ENCODE measurements at places on chromosomes 4 and X.

DNA sequence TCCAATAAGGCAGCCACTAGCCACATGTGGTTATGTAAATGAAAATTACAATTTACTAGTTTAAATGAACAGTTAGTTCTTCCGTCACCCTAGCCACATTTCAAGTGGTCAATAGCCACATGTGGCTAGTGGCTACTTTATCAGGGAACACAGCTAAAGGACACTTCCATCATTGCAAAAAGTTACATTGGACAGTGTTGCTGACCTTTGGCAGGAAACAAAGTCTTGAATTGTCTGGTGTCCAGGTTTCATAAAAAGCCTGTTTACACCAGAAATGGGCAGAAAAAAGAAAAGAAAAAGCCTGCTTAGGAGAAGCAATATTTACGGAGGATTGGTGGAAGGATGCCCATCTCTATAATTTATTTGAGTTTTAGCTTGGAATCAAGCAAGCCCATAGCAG is 38.6 kb downstream of the RWDD4 start:
- DNase-seq = no peak

- DNase-seq = no peak
These were observed 1.2 kb downstream of the TMSB4X start for GRCh38 chrX:12975991-12976558.

GRCh38 chrX:44157858-44158257 is 184.7 kb upstream of the NDP start:
- no peak for DNase-seq

- no peak for DNase-seq
These were observed 830.9 kb downstream of the TECRL start for GRCh38 chr4:63578383-63578782.

GRCh38 chr4:147513091-147513490 is 32.2 kb downstream of the EDNRA start:
- no peak for DNase-seq

DNA sequence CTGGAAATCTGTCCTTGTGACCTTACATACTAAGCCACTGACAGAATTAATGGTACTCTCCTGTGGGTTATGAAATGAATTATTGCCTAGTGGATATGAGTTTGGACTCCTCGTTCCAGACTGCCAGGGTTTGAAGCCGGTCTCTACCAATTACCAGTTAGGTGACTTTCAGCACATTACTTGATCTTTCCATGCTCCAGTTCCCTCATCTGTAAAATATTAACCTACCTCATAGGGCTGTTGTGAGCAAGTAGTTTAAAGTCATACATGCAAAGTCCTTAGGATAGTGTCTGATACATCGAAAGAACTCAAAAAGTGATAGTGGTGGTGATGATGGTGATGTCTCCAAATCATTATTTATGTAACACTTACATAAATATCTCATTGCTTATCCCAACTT is 373.5 kb upstream of the ARX start:
- no peak for DNase-seq

DNA sequence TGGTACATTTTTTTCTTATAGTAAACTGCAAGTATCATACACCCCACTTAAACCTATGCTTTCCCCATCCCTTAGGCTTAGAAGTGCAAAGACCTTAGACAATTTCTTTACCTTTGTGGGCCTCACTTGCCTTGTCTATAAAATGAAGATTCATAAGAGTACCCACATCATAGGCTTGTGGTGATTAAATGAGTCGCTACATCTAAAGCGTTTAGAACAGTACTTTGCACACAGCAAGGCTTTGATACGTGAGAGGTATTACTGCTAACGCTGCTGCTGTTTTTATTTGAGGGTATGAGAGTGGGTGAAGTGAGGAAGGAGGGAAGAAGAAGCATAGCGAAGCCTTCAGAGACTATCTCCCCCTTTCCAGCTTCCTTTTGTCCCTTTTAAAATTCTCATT is 87.8 kb upstream of the RPS6KA3 start:
- DNase-seq = no peak

- no peak for DNase-seq
These were observed 3.4 kb upstream of the USP9X start for GRCh38 chrX:41081821-41082220.

DNA sequence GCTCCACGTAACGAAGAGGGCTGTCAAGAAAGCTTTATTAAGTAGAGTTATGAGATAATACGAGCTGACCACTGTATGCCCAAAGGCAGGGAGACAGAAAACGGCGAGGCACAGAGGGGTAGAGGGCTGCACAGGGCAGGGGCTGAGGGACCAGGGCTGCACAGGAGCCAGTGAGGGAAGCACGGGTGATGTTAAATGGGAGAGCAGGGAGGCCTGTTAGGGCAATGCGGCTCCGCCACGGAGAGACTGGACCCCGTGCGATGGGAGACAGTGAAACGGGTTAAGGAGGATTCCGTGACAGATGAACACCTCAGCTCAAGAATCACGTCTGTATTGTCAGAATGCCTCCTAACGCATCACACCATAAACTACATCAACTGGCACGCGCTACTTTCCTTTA is 25.1 kb downstream of the FAT1 start:
- DNase-seq = no peak

GRCh38 chr4:26235500-26235899 is 85.3 kb upstream of the RBPJ start:
- no peak for DNase-seq

DNA sequence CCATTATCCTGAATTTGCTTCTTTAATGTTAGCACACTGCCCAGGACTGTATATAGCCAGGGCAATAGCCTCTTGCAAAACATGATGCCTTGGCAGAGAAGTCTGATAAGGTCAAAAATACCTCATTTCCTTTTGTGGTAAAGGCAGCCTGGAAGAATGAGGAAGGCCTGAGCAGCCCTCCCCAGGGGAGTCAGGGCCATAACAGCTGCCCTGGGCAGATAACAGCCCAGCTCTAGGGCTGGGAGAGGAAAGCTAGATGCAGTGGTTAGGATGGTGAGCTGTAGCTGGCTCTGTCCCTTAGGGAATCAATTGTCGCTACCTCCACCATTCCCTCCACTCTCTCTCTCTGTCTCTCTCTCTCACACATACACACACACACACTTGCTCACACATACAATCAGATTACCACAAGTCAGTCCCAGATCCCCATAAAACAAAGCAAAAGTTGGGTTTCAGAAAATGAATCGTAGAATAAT is 29.2 kb downstream of the EFHC2 start:
- no peak for DNase-seq

GRCh38 chr4:38582445-38582844 is 81.6 kb upstream of the KLF3 start:
- DNase-seq = no peak

GRCh38 chr4:111991797-111992196 is 153.5 kb upstream of the FAM241A start:
- DNase-seq = no peak

- no peak for DNase-seq
These were observed 4.2 kb upstream of the PKD2 start for GRCh38 chr4:88003261-88003660.

- no peak for DNase-seq
These were observed 9.9 kb downstream of the FGG start for GRCh38 chr4:154602404-154603020.

DNA sequence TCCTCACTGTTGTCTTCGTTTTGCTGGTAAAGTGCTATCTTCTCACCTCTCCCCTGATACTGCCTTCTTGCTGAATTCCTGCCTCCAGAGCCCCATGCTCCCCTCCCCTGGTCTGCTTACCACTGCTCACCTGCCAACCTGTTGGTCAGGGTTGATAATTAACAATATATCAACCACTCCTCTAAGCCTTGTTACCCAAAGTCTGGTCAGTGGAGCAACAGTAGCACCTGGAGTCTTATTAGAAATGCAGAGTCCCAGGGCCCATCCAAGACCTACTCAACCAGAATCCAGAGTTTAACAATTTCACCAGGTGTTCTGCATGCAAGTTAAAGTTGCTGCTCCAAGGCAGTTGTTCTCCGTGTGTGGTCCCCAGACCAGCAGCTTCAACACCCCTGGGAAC is 55.0 kb downstream of the EFNB1 start:
- DNase-seq = no peak

GRCh38 chrX:118878977-118879376 is 55.4 kb downstream of the ZCCHC12 start:
- DNase-seq = no peak

GRCh38 chr4:2360396-2360730 is 58.1 kb downstream of the ZFYVE28 start:
- DNase-seq = no peak

DNA sequence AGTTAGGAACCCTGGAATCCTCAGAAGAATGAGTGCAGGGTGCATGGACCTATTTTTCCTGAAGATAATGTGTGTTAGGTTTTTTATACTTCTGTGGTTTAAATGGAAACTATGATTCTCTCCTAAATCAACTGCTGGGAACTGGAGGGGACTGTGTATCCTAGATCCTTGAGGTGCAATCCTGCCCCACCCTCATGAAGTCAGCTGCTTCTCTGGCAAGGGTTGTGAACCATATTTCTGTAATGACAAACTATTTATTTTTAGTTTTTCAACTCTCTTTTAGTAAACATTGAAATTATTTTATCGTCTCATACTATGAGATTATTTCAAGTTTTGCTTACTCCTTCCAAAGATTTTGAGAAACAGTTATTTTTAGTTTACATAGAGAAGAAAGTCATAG is 25.8 kb upstream of the VEGFC start:
- no peak for DNase-seq

GRCh38 chrX:15151267-15152186 is 118.4 kb downstream of the ASB9 start:
- peak; percentile 44 for DNase-seq

DNA sequence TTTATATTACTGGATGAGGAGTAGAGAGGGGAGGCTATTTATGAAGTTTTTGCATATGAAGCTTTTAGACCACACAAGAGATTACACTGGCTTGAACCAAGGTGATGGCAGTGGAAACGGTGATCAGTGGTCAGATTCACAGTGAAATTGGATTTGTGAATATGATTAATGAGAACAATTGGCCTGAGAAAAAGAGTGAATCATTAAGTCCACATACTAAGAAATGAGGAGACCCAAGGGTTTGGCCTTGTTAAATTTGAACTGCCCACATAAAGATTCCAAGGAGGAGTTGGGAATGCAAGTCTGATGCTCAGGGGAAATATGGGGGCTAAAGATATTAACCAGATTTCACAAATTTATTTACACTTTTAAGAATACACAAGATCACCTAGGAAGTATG is 155.3 kb upstream of the ADGRL3 start:
- DNase-seq = no peak

DNA sequence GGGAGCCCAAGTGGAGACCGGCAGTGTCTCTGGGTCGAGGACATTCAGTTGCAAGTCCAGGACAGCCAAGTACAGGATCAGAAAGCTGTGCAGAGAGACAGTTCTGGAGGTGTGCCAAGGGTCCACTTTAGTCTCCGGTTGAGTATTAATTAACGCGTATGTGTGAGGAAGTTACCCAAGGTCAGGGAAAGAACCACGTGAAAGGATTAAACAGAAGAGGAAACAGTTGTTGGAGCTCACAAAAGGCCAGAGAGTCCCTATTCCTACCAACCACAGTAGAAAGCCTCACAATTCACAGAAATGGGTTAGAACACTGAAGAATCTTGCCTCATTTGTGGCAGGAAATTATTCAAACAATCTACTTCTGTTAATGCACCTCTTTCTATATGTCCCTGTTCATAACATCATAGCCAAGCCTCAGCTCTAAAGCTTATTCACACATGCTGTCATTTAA is 17.9 kb upstream of the NSUN7 start:
- DNase-seq = no peak

GRCh38 chr4:78553529-78554060 is 2.0 kb downstream of the ANXA3 start:
- DNase-seq = no peak

DNA sequence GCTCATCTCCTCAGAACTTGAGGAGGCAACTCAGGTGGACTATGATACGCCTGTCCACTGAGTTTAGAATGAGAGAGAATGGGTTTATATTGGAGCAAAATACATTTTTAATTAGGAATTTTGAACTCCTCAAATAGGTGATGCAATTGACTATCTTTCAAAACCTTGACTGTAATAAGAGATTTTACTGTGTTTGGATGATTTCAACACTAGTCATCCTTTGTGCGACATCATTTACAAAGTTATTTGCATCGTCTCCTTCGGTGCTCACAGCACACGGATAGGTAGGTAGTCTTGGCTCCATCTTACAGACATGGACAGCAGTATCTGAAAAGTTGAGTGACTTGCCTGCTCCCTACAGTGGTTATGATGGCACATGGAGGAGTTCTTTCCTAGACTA is 67.0 kb downstream of the AASDH start:
- DNase-seq = no peak

DNA sequence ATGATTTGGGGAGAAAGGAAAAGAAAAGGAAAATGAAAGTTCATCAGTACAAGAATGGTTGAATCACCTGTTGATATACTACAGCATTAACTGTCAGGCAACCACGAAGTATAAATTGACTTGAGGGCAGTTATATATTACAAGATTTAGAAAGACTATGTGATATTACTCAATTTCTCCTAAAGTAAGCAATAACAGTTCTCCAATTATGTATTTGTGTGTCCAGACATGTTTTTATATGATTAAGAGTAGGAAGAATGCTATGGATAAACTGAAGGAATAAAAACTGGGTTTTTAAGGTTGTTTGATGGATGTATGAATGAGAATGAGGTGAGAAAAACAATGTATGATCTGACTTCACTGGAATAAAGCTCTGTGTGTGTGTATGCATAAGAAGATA is 2234.4 kb downstream of the ARAP2 start:
- DNase-seq = no peak

DNA sequence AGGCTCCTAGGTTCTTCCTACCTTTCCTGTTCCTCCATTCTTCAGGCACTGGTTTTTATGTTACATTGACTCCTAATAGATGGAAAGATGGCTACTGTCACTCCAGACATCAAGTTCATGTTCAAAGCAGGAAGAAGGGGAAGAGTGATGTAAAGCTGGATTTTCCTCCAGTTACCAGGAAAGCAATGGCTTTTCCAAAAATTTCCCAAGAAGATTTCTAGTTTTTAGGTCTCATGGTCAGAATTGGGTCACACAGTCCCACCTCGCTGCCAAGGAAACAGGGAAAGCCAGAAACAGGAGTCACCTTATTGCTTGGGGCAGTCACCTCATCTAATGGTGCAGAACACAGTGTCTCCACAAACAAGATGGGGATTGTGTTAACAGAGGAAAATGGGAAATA is 21.5 kb downstream of the RXFP1 start:
- no peak for DNase-seq

GRCh38 chrX:42505016-42505415 is 272.9 kb downstream of the PPP1R2C start:
- no peak for DNase-seq

- DNase-seq = no peak
These were observed 10.3 kb upstream of the JCHAIN start for GRCh38 chr4:70676554-70677090.

DNA sequence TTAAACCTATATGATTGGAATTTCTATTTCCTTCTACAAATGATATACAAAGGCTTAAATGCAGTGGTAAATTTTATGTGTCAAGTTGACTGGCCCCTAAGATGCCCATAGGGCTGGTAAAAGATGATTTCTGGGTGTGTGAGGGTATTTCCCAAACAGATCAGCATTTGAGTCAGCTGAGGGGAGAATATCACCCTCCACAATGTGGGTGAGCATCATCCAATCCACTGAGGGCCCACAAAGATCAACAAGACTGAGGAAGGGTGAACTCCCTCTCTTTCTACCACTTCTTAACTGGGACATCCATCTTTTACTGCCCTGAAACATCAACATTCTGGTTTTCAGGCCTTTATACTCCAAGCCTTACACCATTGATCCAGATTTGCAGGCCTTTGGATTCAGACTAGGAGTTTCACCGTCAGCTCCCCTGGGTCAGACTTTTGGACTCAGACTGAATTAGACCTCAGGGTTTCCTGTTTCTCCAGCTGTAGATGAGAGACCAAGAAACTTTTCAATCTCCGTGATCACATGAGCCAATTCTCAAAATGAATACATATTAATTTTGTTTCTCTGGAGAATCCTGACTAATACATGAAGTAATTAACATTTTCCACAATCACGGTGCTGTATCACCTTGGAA is 1020.7 kb upstream of the SLIT2 start:
- no peak for DNase-seq

Data from stimulated activated CD4-positive, alpha-beta T cell treated with anti-CD3 and anti-CD28 coated beads, Interleukin-4, amount 100 ng/mL, for 4 hours (primary cell).